ENCODE measurements at places on chromosomes 3 and 15.

DNA sequence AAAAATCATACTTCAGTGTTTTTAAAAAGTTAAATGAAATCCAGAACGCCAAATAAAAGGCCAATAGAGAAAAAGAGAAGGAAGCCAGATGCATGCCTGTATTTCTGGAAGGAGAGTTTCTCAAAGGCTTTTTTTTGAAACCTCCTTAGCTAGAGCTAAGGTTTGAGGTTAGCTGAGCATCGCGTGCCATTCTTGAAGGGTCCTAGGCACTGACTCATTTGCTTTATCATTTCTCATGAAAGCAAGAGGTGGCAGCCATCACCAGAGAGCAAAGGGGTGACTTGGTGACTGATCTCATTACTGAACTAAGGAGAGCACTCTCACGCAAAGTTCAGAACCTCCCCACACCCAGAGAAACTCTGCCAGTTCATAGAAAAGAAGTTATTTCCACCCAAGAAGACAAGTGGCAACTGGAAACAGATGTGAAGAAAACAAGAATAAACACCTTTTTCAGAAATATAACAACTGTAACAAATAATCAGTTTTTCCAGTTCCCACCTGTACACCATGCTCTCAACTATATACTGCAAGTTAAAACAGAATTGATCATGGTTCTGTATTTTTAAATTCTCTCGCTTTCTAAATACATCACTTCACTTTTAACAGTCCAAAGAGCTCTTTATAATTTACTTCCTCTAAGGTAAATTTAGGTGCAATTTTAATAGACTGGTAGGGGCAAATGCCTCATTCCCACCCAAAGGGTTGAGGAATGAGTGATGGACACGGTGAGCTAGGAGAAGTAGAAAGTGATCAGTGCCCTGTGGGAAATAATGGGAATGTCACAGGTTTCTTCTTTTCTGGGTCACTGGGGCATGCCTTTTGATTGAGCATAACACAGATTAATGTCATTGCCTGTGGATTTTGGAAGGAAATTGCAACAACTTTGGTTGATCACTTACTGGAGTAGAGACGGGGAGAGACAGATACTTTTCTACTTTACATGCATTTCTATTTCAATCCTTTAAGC is 24.7 kb downstream of the GPR15 start:
- DNase-seq: no peak

- no peak for DNase-seq
Measured at GRCh38 chr15:70608144-70608543, 155.2 kb downstream of the UACA start.

DNA sequence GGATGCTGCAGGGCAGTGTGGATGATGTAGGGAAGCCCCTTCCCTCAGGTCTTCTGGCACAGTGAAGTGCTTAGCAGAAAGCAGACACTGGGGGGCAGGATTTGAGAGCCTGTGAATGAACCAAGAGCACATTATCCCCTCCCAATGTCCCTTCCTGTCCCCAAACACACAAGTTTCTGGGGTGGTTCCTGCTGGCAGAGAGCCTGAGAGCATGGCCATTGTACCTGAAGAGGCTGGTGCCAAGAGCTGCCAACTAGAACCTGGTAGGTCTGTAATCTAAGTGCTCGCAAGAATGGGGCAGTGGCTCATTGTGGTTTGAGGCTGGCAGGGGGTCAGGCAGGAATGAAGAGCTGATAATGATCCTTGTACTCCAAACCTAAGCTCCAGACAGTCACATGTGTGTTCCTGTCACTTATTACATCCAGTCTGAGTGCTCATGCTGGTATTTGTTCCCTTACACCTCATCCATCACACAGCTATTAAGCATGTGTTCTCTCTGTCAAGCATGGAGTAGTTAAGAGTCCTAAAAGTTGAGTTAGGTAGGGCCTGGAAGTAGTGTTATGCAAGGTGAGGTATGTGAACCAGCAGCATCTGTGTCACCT is 6.7 kb upstream of the CCR1 start:
- no peak for DNase-seq

- no peak for DNase-seq
Measured at GRCh38 chr3:14652-15051, 181.9 kb upstream of the CHL1 start.

DNA sequence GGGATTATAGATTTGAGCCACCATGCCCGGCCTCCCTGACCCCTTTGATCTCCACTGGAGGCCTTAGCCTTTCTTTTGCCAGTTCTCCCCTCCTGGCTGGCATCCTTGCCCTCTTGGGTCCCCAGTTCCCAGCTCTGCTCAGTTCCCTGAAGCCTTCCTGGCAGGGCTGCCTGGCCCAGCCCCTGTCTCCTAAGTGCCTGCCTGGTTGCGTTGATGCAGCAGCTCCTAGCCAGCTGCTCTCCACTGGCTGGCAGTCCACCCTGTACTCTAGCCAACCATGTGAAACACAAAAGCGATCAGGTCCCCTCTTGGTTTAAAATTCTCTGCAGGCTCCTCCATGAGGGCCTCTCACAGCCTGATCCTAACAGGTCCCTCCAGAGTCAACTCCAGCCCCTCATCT is 184.7 kb downstream of the RAB11A start:
- DNase-seq: no peak

- DNase-seq: no peak
Measured at GRCh38 chr3:192326656-192327055, 400.7 kb downstream of the FGF12 start.

GRCh38 chr3:174208161-174208560 is 651.0 kb upstream of the NAALADL2 start:
- no peak for DNase-seq

All from NCI-H1048 (cell line).